ENCODE measurements at places on chromosomes 13 and 19.

- no peak for DNase-seq
These were observed 19.4 kb downstream of the GPC5 start for GRCh38 chr13:91417660-91418325.

- DNase-seq: no peak
These were observed 46.1 kb downstream of the FLT1 start for GRCh38 chr13:28448651-28449358.

- no peak for DNase-seq
These were observed 10.9 kb upstream of the TLE5 start for GRCh38 chr19:3073159-3073563.

GRCh38 chr13:25608181-25608580, 236.4 kb downstream of the ATP8A2 start:
- DNase-seq: no peak

DNA sequence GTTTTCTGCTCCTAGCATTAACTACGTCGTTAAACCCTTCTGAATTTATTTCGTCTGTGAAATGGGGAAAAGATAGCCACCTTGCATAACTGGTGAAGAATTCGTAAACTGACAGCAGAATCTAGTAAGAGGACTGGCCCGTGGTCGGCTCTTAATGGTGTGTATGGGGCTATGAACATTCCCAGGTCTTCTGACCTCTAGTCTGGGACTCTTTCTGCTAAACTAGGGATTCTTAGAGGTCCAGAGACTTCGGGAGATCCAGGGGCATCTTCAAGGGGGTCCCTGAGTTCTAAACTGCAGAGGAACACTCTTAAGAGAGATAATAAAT, 231.1 kb upstream of the SERP2 start:
- DNase-seq: no peak

DNA sequence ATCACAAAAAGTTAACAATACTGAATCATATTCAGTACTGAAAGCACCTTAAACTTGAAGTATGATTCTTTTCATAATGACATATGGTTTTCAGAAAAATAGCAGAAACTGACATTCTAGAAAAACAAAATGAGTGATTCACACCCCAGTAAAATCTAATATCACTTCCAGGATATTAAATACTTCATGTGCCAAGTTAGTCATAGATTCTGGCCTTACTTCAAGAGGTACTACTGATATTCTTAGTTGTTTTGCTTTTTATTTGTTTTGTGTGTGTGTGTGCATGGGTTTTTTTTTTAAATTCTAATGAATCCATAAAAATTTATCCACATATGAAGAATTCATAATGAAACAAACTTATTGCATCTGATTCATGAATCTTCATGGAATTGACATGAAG, 207.9 kb upstream of the UFM1 start:
- DNase-seq: no peak
